ENCODE measurements at places on chromosomes 13 and 19.

DNA sequence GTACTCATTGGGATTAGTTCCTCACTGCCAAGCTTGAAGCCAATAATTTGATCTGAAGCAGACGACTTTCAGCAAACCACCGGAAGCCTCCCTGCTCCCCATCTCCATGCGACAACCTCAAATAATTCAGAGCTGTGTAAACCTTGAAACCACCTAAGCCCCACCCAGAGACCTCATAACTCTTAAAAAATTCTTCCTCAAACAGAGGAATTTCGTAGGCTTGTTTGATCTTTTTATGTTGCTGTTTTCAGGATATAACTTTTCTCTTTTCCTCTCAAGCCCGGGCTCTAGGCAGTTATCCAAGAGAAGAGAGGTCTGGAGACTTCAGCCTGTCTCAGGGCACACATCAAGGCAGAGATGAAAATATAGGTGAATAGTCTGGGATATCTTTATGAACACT lies 311.6 kb downstream of the KCNRG start:
- no peak for DNase-seq

- DNase-seq, result no peak
Observed at GRCh38 chr13:44107357-44108121, 227.8 kb downstream of the LACC1 start.

DNA sequence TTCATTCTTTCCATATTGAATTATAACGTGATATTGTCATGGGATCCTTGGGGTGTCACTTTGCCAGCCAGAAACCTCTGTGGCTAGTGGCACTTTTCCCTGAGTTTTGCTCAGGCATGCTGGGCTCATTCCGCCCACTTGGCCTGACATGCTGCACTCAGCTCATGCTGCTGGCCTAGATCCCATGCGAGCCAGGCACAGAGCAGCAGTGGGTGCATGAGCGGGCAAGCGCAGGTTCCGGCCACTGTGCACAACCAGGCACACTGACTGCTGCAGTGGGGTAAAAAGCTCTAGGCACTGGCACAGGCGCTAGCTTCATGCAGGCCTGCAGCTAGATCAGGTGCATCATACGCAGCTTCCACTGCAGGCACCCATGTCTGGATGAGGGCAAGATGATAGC lies 221.2 kb downstream of the MAB21L1 start:
- DNase-seq, result peak; percentile 1

DNA sequence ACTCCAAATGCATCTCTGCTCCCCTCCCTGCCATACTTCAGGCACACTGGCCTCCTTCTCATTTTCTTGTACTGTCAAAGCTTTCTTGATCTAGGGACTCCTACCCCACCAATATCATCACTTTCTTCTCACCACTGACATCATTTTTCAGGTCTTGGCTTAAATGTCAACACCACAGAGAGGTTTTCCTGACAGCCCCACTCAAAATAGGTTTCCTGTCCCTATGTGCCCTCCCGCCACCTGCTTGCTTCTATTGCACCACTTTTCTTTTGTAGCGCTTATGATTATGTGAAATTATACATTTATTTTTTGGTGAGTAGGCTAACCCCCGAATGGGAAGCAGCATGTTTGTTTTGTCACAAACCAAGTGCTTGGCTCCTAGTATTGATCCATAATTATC lies 164.6 kb downstream of the NDFIP2 start:
- no peak for DNase-seq

DNA sequence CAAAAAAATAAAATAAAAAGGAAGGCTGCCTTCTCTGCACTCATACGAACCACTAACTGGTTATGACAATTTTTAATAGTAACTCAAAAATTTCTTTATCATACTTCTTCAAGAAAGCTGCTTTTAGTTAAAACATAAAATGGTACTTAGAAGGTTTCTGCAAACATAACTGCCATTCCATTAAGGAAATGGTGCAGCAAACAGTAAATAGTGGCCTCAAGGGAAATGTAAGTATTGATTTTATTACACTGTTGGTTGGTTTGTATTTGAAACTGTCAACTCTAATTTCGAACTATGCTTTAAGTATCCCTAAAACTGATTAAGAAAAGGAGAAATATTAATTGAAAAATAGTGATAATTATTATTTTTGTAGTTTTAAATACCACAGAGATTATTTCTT lies 278.0 kb downstream of the DACH1 start:
- no peak for DNase-seq

GRCh38 chr19:41019346-41019745 lies 28.3 kb downstream of the CYP2B6 start:
- no peak for DNase-seq
